ENCODE measurements at places on chromosomes 7 and 10. TPM values are rescaled to one million over a fixed set of nuclear protein-coding genes. Genes with fewer than 3 reads are reported as not detected.

Gene ICA1
- 0.86 TPM for total RNA-seq

Gene LIPM
- total RNA-seq = not detected

Gene SERPINE1
- 1,665 TPM for total RNA-seq

Gene CNTNAP2
- total RNA-seq = not detected

Gene PNLIPRP3
- not detected for total RNA-seq

Gene TMEM229A
- not detected for total RNA-seq

Data from A549 treated with GW870086 at 1 μM for 4 hours (cell line).